ENCODE measurements at places on chromosomes 3 and 15.

DNA sequence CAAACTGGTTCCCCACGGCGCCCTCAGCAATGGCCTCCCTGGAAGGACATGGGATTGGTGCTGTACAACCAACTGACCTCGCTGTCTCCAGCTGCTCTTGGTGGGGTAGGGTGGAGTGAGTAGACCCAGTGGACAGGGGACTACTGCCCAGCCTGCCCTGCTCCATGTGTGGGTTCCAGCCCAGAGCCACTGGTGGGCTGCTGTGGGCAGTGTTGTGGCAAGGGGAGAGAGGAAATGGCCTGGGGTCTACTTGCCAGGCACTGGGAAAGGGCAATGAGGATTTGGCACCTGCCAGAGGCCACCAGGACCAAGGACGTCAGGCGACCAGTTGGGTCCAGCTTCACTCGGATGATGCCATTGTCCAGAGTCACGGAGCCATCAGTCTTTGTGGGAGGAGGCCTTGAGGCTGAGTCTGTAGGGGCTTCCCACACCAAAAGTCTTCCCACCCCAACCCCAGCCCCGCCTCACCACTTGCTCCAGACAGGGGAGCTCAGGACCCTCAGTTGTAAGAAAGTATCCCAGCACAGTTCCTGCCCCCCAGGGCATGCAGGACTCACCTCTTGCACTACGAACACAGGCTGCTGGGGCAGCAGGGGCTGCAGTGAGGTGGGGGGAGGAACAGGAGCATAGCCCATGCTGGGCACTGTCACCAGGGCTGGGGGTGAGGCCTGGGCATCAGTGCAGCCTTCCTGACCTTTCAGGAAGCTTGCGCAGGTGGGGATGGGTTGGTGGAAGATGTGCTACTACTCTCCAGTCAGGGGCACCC lies 9.5 kb downstream of the MAN2C1 start:
- no peak for DNase-seq

- no peak for DNase-seq
These were observed 257.1 kb upstream of the TRIM42 start for GRCh38 chr3:140420621-140421357.

DNA sequence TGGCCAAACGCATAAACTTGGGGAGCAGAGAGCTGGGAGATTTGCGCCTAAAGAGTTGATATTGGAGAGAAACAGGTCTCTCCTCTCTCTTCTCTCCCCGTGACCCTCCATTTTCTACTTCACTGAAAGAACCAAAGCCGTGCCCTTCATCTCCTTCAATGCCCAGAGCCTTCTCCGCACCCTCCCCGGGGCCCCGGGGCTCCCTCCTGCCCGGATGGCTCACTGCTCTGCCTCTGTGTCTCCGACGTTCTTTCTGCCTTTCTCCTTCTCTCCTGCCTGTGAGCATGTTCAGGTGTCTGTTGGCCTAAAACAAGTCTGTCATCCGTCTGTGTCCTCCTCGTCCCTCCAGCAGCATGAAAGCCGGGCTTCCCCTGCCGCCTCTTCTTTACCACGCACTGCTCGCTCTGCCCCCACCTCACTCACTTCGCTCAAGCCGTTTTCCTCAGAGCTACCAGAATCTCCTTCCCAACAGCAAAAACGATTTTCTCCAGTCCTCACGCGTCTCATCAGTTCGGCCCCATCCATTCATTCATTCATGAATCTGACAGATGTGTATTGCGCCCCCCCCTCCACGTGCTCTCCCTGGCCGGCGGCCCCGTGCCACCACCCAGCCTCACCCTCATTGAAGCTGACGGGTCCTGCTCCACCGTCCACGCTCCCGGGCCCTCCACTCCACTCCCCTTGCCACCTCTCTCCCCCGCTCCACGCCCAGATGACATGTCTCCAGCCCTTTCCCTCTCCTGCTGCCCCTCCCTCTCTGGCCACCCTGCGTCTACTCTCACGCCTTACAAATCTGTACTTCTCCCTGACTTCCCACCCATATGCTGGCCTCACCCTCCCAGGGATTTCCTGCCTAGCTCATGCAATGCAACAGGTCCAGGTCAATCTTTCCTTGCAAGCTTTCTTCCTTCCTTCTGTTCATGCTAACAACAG lies 10.2 kb downstream of the MUC4 start:
- no peak for DNase-seq

GRCh38 chr3:89058371-89058770 lies 49.0 kb upstream of the EPHA3 start:
- DNase-seq = no peak

DNA sequence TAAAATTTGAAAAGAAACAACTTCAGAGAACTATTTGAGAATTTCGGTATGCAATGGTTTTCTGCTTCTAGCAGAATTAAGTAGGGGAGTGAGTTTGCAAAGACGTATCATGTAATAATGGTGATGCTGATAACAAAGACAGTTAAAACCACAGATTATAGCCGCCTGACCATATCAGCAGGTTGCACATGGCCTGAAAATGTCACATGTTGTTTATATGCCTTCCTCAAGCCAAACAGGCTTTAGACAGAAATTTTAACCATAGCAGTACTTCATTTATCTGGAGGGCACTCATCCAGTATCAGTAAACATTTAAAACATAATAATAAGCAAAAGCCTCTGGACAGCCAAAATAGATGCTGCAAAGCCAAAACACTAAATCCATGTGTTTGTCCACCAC lies 131.7 kb downstream of the RYR3 start:
- no peak for DNase-seq

DNA sequence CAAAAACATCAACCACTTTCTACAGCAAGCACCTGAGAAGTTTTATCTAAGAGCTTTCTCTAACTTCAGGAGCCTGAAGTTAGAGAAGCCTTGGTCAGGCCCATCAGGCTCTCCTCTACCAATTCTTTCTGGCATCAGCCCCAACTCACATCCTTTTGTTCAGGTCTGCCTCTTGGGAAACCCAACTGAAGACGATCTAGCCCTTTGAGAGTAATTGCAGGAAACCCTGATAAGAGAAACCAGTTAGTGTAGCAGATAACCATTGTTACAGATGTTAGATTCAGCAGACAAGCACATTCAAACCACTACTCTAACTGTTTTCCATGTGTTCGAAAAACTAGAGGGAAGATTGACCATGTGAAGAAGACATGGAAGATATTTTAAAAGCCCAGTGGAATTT lies 27.0 kb upstream of the DYNC1LI1 start:
- no peak for DNase-seq

DNA sequence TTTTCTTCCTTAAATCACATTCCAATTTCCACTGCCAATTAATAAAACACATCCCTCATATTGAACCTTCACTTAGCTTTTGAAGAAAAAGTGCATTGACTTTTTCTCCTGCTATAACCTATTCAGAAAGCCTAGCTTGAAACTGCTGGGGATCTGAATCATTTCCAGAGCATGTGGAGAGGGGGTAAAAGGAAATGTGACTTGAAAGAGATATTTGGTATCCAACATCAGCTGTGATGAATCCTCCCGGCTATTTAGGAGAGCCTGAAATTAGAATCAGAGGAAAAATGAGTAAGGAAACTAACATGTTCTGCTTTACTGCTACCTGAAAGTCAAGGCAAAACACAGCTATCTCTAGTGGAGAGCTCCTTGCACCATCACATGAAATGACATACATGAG lies 2.6 kb upstream of the GNB5 start:
- no peak for DNase-seq
